ENCODE measurements at places on chromosomes 1 and 21.

GRCh38 chr1:240362826-240363225 is 249.1 kb downstream of the GREM2 start:
- DNase-seq = no peak

DNA sequence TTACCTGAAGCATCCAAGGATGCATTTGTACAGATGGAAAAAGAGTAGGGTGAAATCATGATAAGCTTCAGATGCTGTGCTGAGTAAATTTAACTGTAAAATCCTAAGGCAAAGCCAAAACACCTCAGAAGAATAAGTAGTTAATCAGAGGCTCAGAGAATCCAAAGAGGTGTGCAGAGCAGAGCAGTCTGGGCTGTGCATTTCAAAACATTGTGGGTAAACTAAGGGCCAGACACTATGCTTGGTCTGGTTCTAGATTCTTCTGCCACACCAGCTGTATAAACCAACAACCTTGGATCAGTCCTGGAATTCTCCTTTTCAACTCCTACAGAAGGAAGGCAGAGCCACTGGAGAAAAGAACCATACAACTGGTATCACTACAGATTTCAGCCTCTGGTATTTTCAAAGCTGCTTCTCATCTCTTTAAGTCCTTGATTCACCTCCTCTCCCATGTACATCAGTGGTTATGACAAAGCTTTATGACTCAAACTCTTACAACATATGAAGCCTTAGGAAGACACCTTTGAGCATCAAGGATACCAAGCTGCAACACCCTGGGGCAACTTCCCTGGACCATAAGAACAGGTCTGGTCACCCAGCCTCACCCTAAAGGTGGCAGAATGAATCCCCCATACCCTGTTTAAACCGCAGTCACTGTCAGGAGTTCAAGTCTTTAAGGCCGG is 11.6 kb upstream of the HIPK1 start:
- no peak for DNase-seq

DNA sequence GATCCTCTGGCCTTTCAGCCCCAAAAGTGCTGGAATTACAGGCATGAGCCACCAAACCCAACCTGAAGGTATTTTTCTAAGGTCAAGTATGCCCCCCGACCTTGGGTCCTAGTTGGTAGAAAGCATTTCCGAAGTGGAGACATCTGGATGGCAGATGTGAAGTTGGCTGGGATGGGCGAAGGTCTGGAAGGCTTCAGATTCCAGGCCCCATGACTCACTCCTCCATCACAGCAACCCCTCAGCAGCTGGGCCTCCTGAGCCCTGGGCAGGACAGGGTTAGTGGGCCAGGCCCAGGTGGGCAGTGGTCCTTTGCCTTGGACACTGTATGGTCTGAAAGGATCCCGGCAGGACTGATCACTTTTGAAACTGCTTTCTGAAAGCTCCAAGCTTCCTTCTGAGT is 23.3 kb downstream of the NAV1 start:
- DNase-seq = no peak

DNA sequence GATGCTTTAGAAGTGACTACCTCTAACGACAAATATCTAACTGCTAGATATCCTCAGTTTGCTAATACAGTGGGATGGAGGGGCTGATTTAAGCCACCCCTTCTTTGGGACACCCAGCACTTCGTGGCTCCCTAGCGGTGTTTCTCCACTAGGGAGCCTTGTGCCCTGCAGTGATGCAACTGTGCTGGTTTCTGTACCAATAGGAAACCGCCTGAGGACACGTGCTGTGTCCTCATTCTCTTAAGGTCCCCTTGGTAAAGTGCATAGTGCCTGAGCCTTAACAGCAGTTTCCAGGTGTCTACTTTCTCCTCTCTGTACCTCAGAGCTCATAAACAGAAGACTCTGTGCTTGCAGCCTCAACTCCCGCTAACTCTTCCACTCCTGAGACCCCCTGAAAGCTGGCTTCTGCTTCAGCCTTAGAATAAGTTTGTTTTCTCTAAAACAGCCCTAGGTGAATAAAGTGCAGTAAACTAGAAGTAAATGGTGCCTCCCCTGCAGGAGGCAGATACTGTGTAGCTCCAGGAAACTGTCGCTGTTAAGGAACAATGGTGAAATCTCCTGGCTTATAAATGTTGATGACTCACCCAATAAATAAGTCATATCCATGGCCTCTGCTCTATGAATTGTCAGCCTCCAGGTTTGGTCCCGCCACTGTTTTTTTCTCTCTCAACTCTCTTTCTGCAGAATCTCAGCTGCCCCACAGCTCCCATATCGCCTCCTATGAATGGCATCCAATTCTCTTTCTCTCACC is 130.4 kb downstream of the AK5 start:
- peak; percentile 21 for DNase-seq

DNA sequence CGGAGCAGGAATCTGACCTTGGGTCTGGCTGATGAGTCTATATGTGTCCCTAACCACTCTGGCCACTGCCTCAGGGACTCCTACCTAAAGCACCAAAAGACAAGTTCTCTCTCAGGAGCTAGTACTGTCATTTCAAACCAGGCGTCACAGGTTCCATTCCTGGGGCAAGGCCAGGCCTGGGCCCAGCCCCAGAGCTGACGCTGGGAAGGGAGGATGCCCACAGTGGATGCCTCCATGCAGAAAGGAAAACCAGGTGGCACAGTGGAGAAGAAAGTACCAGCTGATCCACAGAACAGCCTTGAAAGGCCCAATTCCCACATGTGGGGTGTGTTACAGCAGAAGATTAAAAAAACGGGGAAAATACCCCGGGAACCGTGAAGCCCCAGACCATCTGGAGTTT is 77.4 kb downstream of the DMRTB1 start:
- DNase-seq = no peak

- no peak for DNase-seq
Observed at GRCh38 chr1:110675060-110675791, 486 bp upstream of the KCNA3 start.

DNA sequence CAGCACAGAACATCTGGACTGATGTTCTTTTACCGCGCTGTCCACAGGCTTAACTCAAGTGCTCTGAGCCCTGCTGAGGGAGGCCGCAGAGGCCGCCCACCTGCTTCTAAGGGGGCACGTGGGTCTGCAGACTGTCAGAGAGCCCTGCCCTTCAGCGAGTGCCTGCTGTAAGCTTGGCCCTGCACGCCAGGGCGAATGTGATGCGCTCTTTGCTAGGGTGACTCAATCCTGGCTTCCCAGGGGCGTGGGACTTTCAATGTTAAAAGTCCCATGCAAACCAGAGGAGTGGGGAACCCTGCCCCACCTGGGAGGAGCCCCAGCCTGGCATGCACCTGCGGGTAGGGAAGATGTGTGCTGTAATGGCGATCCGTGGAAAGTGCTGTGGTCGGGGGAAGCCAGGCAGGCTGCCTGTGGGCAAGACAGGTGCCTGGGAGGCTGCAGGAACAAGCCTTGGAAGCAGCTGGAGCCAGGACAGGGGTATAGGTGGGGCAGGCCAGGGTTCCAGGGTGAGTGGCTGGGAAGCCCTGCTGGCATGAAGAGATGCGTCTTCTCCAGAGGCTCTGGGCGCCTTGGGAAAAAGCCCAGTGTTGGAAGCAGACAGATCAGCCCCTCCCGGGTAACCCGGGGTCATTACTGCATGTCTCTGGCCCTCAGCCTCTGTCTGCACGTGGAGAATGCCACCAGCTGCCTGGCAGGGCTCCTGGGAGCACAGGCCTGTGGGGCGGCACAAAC is 594 bp upstream of the PANK4 start:
- no peak for DNase-seq

DNA sequence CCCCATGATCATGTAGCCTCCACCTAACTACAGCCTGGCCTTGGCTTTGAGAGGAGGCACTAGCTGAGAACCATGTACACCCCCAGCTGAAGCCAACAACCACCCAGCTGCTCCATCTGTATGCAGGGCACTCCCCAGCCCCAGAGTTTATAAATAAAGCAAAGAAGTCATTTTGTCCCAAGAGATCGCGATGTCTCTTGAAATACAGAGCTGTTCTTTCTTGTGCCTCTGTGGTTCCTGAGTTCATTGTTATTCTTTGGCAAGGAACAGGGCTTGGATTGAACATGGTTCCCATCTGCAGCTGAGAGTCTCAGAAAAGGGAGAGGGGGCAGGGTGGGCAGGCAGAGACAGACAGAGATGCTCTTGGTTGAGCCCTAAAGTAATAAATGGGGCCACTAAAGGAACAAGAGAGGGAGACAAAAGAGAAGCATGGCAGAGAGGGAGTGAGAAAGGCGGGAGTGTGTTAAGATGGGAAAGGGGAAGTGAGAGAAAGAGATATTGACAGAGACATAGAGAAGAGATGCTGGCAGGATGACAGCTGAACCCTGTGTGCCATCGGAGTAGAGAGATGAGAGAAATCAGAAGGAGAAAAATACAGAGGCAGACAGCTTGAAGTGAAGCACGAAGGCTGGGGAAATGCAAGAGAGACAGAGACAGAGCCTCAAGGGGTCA is 63.3 kb downstream of the TNR start:
- no peak for DNase-seq

- DNase-seq = no peak
Observed at GRCh38 chr1:159250638-159251216, 46.1 kb downstream of the ACKR1 start.

GRCh38 chr1:202010180-202011015 is at the start of gene ELF3:
ELF3 (plus strand) TSS chr1:202010587; CDS start chr1:202011137, 550 bp downstream.
- peak; percentile 98 for DNase-seq

DNA sequence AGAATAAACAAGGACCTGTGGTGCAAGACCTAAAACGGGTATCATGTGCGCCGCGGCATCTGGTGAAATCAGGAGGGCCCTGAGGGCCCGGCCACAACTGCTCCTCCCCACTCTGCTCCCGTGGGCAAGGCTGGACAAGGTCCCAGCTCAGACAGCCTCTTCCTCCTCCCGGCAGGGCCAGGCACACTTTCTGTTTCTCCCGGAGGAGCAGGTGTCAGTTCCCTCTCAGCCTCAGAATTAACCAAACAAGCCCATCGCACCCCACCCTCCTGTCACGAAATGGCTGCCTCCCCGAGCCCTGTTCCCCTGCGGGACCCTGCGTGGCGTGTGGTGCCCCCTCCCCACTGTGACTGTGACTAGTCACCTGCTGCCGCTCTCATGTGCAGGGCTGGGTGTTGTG is 15.2 kb downstream of the PTTG1IP start:
- no peak for DNase-seq

DNA sequence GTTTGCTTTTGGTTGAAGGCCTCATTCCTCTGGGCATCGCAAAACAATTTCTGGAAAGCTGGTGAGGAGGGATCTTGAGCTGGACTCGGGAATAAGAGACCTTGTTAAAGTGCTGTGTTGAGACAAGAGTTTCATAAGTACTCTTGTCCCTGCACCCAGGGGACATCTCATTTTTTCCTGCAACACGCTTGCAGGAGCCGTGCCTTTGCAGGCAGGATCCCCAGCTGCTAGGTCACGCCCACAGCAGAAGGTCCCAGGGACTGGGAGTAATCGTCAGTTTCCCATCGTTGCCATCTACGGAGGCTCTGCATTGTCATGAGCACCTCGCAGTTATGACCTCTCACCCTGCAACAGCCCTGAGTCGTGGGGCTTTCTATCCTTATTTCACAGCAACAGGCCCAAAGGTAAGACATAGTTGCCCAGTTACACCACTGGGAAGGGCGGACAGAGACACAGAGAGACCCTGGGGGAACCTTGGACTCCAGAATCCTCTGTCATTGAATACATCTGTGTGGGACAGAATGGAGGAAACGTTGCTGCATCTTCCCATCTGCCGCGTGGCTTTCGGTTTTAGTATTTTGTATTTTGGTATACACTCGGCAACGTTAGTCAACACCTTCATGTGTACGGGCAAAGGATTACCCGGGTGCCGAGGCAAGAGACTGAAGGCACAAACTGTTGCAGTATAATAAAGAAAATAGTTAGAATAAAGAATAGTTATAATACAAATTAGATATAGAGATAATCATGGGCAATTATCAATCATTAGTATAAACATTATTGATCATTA is 60.4 kb upstream of the DMRTB1 start:
- no peak for DNase-seq

GRCh38 chr1:41789661-41790330 is 128.9 kb downstream of the HIVEP3 start:
- DNase-seq = no peak

- peak; percentile 95 for DNase-seq
Observed at GRCh38 chr1:42940851-42941639, 17.6 kb downstream of the SLC2A1 start.

DNA sequence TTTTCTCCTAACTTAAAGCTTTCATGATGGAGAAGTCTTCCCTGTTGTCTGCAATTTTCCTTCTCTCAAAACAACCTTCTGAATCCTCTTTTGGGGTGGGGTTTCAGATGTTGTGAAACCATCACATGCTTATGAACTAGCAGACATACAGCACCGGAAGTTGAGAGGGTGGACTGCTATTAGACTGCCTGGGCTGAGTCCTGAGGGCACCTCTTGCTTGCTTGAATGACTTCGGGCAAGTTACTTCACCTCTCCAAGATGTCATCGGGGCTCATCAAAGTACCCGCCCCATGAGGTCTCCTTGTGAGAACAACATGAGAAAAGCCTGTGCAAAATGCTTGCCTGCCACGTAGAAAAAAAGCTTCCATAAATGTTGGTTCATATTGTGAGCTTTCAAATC is 89.6 kb downstream of the CCDC185 start:
- no peak for DNase-seq
